ENCODE measurements at places on chromosomes 7 and 10.

DNA sequence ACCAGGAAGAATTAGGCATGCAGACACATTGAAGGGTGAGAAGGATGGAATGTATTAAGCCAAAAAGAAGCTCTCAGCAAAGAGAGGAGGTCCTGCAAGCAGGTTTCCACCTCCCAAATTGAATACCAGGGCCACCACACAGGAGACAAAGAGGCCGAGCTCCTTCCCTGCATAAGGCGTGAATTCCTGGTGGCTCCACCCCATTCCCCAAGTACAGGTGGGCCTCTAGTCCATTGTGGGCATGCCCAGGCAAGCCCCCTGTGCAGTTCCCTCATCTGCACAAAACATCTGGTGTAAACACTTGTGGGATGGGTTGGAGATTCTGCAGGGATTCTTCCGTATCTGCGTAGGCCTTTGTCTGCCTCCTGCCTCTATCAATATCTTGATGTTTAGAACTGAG, 817.5 kb downstream of the NRG3 start:
- no peak for DNase-seq

DNA sequence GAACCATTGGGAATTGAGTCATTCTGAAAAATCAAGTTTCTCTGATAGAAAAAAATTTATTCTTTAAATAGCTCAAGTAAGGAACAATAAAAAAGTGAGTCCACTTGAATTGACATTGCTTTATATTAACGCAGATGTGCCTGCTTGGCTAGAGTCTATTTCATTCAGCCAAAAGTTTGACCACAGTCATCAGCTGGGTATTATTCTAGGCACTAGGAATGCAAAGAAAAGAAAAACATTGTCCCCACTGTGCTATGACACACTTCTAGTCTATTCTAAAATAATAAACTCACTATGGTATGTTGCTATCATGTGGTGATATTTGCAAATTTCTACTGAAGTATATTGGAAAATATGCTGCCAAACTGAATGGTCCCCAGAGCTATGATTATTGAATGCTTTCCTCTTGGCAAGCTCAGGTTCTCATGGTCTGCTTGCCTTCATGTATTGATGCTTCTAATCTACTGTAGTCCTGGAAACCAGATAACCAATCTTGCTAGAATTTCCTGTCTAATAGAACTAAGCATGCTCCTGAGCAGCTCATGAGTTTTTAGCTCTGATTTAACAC, 8.3 kb downstream of the SFRP4 start:
- DNase-seq: no peak

DNA sequence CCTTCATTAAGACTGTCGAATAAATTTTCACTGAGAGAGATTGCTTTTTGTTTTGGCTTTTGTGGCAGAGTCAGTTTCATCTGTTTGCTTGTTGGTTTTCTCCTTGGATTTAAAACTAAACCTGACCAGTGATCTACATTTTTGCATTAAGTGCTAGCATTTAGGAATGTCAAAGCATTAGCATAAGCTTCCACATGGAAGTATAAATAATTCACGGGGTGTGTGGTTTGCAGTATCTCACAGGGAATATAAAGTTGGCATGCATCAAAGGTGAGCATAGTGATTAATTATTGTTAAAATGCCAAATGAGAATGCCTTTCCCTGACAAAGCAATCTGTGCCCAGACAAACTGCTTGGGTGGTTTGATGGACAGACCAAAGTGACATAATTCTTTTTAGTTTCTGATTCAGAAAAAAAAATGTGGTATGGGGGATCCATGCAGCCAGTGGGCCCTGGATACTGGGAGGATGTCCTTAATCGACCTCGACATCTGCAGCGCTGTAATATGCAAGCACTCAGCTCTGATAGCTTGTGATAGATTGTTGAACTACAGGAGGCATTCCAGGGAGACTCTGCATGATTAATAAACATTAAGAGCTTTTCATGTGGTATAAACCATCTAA, 339.3 kb upstream of the POM121L12 start:
- DNase-seq: no peak

GRCh38 chr10:69363666-69364065, 53.1 kb downstream of the TACR2 start:
- no peak for DNase-seq

GRCh38 chr10:77669892-77670291, 32.3 kb upstream of the KCNMA1 start:
- DNase-seq: no peak

DNA sequence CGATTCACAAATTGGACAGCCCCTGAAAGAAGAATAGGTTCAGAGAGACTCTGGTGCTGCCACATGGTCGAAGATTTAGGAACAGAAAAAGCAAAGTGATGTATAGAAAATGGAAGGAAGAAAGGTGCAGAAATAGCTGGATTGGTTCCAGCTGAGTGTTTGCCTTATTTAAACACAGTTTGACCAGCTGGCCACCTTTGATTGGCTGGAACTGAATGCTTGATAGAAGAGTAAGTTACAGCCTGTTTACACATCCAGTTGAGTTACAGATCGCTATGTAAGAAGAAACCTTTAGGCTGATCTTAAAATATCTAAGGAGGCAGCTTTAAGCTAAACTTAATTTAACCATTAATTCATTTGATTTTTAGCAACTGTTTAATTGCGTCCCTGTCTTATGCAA, 40.3 kb upstream of the KAT6B start:
- no peak for DNase-seq

DNA sequence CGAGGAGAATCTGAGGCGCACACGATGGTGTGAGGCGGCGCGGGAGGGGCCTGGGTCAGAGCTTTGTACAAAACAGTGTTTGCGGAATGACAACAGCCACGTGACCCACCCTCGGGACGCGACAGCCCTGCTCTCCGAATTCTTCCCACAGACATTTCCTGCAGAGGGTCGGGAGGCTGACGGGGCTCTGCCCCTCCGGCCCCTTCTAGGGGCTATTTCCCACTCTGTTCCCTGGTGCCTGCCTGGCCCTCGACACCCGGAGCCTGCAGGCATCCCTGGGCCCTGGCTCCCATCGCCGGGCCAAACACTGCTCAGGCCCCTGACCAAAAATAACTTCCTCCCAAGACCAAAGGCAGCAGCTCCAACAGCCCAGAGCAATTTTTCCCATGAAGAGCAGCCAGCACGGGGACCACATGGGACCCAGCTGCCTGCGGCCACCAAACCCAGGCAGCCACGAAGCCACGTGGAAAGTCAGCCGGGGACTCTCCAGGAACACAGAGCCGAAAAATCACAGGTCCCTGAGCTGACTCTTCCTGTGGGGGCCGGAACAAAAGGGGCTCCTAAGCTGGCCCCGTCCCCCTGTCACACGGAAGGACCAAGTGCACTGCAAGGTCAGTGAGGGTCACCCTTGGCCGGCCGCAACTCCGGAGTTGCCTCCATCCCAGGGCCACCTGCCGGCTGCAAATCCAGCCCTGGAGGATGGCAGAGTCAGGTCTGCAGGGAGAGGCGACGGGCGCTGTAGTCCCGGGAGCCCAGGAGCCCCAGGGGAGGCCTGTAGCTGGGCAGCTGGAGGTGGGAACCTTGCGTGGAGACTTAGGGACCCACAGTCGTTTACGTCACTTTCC, 42.0 kb downstream of the PAPOLB start:
- no peak for DNase-seq

DNA sequence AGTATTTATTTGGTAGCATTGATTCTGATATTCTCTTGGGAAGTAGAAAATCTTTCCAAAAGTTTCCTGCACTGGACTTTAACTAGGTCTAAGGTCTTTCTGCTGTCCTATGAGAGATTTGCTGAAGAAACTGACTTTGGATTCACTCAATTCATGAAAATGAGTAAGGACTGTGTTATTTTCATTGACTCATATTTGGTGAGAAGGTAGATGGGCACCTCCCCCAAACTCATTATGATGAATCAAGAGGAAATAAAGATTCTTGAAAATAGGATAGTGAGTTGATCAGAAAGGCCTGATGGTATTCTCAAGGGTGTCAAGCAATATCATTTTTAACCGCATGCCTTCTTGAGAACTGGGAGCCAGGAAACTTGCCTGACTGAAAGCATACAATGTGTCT, 110.3 kb downstream of the RNF133 start:
- no peak for DNase-seq

- DNase-seq: no peak
These were observed 11.0 kb upstream of the C10orf143 start for GRCh38 chr10:130121486-130122079.

- DNase-seq: no peak
These were observed 144.5 kb upstream of the ASAH2 start for GRCh38 chr10:50395851-50396250.

- DNase-seq: no peak
These were observed 79.5 kb downstream of the RAB11FIP2 start for GRCh38 chr10:117967149-117967650.

GRCh38 chr10:125026036-125026931, 84.4 kb downstream of the ZRANB1 start:
- DNase-seq: no peak

- no peak for DNase-seq
These were observed 127.2 kb upstream of the PODXL start for GRCh38 chr7:131683536-131684125.

- no peak for DNase-seq
These were observed 27.4 kb upstream of the GRID1 start for GRCh38 chr10:86393862-86394455.

DNA sequence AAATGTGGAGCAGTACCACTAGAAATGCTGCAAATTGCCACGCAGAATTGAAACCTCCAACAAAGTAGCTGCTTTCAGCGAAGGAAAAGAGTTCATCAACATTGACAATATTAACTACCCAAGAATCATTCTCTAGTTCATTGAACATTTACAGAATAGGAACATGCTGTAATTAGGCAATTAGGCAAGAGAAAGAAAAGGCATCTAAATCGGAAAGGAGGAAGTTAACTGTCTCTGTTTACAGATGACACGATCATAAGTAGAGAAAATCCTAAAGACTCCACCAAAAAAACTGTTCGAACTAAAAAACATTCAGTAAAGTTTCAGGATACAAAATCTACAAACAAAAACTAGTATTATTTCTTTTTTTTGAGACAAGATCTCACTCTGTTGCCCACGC, 8.9 kb upstream of the PKD1L1 start:
- DNase-seq: no peak

DNA sequence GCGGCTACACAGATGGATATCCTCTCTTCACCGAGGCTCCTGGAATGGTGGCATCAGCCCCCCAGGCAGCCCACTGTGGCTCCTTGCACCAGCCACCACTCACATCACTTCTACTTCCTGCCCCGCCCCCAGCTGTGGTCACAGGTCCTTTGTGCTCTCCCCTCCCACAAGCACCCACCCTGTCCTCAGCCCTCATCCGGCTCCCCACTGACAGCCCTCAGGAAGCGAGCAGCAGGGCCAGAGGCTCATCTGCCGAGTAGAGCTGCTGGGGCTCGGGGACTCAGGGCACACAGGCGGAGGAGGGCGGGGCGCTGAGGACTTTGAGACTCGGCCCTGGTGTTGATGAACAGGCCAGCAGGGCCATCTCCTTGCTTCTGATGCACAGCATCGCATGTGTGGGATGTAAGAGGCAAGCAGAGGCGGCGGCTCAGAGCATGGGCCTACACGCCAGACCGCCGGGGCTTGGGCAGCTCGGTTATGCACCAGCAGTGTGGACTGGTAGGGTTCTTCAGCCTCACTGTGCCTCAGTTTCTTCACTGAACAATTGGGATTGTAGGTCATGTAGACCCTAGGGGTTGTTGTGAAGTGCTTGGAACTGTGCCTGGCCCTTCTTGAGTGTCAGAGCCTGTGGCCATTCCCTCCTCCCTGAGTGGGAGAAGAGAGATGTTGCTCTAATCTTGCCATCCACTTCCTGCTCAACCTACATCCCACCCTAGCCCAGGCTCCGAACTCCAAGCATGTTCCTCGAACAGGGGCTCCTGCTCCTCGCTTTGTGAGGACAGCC, at the start of gene PRF1:
Gene PRF1, minus strand, starts transcription at position 77 of the 784 bp plus-strand sequence. CDS start 1,839 bp downstream, outside the sequence.
- no peak for DNase-seq

DNA sequence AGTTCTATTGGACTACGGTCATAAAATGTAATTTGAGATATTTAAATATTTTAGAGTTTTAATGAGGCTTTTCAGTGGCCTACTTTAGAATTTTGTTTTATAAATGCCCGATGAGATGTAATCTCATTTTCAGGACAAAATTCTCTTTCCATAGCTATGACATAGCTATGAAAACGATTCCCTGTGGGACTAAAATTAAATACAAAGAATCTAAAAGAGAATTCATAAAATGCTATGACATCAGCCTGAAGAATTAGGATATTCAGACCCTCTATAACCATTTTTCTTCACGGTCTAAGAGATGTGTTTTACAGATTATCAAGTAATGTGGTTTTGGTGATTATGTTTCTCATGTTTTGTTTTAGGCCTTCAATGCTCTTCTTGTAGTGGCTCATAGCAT, 48.2 kb upstream of the ODAD2 start:
- no peak for DNase-seq

DNA sequence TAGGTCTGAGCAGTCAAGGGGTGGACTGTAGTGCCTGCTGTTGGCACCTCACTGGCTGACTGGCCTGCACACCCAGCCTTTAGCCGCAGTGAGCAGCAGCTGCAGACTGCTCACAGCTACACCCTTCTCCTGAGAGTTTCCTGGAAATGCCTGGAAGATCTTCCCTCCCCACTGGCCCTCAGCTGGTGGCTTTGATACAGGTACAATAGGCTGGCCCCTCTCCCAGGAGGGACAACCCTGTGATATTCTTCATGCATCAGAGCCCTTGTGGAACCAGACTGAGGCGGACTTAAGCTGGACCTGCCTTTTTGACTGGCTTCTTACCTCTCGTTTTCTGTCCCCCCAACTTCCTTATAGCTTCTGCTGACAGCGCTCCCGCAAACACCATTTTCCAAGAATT, 6.4 kb downstream of the GCK start:
- DNase-seq: no peak

DNA sequence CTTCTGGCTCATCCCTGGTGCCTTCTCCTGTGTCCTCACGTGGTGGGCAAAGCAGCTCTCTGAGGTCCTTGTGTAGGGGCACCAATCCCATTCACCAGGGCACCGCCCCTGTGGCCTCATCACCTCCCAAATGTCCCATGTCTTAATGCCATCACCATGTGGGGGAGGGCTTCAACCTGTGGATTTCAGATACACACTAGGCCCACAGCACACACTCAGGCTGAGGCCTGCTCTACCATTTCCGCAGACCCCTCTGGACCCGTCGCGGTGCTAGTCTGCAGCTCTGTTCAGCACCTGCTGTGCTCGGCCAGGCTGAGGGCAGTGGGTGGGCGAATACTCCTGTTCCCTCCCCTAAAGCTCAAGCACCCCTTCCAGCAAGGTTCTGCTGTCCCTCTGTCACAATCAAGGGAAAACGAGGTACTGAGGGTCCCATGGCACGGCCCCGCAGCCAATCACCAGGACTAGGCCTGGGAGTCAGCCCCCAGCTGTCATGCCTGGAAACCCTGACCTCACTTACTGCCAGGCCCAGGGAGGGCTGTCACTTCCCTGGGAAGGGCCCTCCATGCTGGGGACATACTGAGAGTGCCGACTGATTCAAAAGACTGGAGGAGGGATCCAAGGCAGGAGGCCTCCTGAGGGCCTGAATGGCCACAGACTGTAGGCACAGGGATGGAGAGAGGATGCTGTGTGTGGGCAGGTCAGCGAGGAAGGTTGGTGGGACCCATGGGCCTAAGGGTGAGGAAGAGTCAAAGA, 123.8 kb upstream of the RET start:
- DNase-seq: no peak
